ENCODE measurements at places on chromosomes 3 and 15. TPM values are rescaled to one million over a fixed set of nuclear protein-coding genes. Genes with fewer than 3 reads are reported as not detected.

Gene GREM1
- not detected for total RNA-seq

- no peak overlapping the region for H3K4me3 ChIP-seq
- no peaks in the 10 kb centered on the region for H3K36me3 ChIP-seq
- H3K27ac ChIP-seq = no peak overlapping the region
- peaks cover 10% of the 10 kb centered on the region for H3K4me1 ChIP-seq
Measured at GRCh38 chr3:66582721-66583423, 82.0 kb upstream of the LRIG1 start.

- no peaks in the 10 kb centered on the region for H3K4me1 ChIP-seq
- H3K36me3 ChIP-seq = no peaks in the 10 kb centered on the region
- DNase-seq = no peak
- no peaks in the 10 kb centered on the region for H3K27me3 ChIP-seq
Measured at GRCh38 chr15:24761704-24762302, 86.2 kb downstream of the NPAP1 start.

GRCh38 chr3:150183678-150184425 lies 213.2 kb upstream of the PFN2 start:
- no peaks in the 10 kb centered on the region for H3K4me1 ChIP-seq
- DNase-seq = peak; percentile 47
- H3K4me3 ChIP-seq = no peak overlapping the region
- peaks cover 18% of the 10 kb centered on the region for H3K27me3 ChIP-seq

GRCh38 chr3:110494093-110494490 lies 577.5 kb upstream of the NECTIN3 start:
- no peaks in the 10 kb centered on the region for H3K27me3 ChIP-seq
- no peaks in the 10 kb centered on the region for H3K36me3 ChIP-seq
- no peaks in the 10 kb centered on the region for H3K4me1 ChIP-seq
- no peak overlapping the region for H3K27ac ChIP-seq
- no peak for DNase-seq
- no peak overlapping the region for H3K4me3 ChIP-seq

DNA sequence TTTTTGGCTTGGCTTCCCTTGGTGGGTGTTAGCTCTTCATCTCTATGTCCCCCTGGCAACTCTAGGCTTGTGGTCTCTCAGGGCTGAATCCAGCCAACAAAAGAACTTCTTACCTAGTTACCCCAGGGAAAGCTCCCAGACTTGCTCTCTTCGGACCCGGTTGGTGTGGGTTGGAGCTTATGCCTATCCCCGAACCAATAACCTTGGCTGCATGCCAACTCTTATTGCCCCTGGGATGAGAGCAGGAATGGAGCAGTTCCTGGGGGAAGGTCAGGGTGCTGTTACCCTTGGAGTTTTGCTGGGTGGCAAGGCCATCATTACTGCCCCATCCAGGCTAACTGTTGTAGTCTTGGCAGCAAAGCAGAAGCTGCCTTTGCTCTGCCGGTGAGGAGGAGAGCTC lies 147.8 kb downstream of the CACNA1D start:
- H3K4me3 ChIP-seq = no peak overlapping the region
- H3K36me3 ChIP-seq = no peaks in the 10 kb centered on the region
- H3K4me1 ChIP-seq = no peaks in the 10 kb centered on the region
- peaks cover 18% of the 10 kb centered on the region for H3K27me3 ChIP-seq
- DNase-seq = no peak

Data from activated CD4-positive, alpha-beta memory T cell treated with anti-CD3 and anti-CD28 coated beads, Interleukin-2, amount 10 ng/mL, durations not matched to agents 7 days and 5 days (primary cell).